ENCODE measurements at places on chromosomes 7 and 10.
A peak's percentile ranks its signal among the peaks of the same experiment; 100 is the strongest.

GRCh38 chr7:33727315-33727714 lies 178.0 kb upstream of the BMPER start:
- DNase-seq, result no peak

- DNase-seq, result no peak
Measured at GRCh38 chr7:155375337-155376277, 77.9 kb downstream of the INSIG1 start.

- no peak for DNase-seq
Measured at GRCh38 chr10:51651063-51651462, 48.3 kb downstream of the CSTF2T start.

DNA sequence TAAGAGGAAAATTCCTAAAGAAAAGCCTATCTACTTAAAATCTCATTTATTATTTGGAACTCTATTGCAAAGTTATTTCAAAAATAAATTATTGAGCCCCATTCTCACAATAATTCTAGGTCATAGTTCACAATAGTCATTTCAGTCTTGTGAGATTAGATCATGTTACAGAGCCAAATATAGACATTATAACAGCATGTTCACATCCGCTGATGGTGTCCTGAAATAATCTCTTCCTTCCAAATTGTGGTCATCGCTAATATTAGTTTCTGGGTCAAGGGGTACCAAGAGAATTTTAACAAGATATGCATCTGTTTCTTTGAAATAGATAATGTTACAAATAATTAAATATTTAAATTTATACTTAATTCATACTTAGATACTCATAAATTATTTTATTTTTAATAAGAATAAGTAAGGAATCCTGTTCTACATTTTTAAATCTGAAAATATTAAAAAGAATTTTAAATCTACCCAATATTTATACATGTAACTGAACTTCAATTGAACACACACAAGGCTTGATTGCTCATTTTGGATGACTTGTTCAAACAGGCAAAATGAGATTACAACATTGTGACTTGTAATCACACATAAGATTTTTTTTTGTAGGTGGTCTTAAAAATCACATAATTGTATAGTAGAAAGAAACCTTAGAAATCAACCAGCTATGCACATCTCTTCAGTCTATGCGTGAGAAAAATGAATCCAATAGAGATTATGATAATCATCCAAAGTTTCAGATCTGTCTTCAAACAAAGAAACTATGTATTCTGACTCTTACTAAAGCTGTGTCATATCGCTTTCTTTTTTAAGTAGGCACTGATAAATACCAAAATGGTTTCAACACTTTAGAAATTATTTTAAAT lies 13.1 kb downstream of the GNAT3 start:
- no peak for DNase-seq

GRCh38 chr7:98254951-98255610 lies 3.0 kb upstream of the TECPR1 start:
- no peak for DNase-seq

DNA sequence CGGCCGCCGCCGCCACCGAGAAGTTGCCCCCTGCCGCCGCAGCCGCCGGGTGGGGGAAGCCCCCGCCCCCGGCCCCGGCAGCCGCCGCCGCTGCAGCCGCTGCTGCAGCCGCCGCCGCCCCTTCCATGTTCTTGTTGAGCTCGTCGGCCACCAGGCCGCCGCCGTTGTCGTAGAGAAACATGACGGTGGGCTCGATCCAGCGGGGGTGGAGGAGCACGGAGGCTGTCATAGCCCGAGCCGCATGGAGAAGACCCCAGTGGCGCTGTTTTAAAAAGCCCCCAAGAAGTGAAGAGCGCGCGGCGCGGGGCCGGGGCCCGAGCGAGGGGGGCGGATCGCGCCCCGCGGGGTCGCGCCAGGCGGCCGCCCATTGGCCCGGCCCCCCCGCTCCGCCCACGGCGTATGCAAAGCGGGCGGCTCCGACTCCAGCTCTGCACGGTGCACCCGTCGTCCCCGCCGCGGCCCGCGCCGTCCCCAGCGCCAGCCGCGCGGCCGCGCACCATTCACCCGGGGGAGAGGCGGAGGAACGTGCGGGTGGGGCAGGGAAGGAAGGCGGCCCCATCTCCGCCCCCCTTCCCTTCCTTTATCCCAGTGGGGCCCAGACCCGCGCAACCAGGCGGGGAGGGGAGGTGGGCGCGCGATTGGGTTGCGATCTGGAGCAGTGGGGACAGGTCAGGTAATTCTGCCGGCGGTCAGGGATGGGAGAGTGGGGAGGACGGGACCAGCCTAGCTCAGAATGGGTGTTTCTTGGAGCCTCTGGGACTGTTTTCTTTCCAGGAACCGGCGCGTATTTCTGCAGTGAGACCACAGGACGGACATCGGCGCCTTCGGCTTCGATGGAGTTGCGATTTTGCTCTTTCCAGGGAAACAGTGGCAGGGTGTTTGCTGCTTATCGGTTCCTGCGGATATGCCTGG lies at the start of gene HOXA13:
HOXA13 (minus strand) TSS at position 243 of the 912 bp plus-strand sequence; CDS start at position 229, 14 bp downstream.
- DNase-seq, result no peak

- no peak for DNase-seq
Measured at GRCh38 chr10:33365301-33365700, 30.8 kb upstream of the NRP1 start.

- no peak for DNase-seq
Measured at GRCh38 chr7:139568813-139569490, 45.5 kb downstream of the CLEC2L start.

DNA sequence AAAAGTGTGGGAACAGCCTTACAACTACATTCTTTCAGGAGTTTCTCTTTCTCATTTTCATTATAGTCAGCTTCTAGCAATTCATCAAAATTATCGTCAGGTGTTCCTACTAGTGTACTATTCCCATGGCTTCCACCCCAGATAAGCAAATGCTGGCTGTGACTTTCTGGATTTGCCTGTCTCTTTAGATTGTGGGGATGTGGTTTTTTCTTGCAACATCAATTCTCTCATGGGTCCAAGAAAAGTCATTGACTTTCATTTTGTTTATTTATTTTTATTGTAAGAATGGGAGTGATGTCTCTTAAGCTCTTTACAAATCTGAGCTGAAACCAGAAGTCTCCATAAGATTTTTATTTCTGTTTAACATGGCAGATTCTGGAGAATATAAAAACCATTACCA lies 349.7 kb upstream of the SEMA3C start:
- no peak for DNase-seq

GRCh38 chr10:32376771-32377170 lies 29.8 kb upstream of the EPC1 start:
- DNase-seq, result no peak

DNA sequence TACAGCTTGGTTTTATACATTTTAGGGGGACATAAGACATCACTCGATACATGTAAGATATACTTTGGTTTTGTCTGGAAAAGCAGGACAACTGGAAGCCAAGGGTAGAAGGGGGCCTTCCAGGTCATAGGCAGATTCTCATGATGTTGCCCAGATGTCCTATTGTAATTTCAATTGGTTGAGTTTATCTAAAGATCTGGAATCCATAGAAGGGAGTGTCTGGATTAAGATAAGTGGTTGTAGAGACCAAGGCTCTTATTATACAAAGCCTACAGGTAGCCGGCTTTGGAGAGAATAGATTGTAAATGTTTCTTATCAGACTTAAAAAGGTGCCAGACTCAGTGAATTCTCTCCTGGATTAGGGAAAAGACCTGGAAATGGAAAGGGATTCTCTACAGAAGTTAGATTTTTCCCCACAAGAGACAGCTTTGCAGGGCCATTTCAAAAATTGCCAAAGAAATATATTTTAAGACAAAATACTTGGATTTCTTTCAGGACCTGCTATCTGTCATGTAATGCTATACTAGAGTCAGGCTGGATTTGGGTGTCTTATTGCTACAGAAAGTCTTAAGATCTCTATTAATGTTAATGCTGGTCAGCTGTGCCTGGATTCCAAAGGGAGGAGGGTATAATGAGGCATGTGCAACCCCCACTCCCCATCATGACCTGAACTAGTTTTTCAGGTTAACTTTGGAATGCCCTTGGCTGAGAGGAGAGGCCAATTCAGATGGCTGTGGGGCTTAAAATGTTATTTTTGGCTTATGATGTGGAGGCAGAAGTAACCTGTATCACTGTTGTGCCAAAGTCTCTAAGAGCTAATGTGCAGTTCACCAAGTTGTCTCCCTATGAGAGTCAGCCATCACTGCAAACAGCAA lies 511.1 kb upstream of the C7orf33 start:
- no peak for DNase-seq

DNA sequence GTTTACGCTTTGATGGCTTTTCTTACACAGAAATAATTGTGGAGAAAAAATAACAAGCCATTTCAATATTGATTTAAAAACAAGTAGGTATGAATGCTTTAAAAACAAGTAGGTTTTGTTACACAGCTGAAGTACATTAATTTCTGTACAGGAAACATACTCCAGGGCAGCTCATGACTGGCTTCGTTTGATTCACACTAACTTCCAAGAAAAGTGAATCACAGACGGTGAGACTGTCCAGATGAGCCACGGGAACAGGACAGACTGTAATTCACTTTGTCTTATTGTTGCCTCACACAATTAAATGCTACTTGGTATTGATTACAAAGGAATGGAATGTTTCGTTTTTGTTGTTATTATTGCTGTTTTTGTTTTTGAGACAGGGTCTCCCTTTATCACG lies 26.6 kb upstream of the SNX10 start:
- DNase-seq, result no peak

- no peak for DNase-seq
Measured at GRCh38 chr7:70131817-70132216, 533.5 kb downstream of the AUTS2 start.

- no peak for DNase-seq
Measured at GRCh38 chr10:32471232-32471631, 25.3 kb downstream of the CCDC7 start.

GRCh38 chr10:120715171-120715570 lies 136.0 kb upstream of the WDR11 start:
- DNase-seq, result no peak

- no peak for DNase-seq
Measured at GRCh38 chr7:155798673-155799439, 13.4 kb downstream of the SHH start.

DNA sequence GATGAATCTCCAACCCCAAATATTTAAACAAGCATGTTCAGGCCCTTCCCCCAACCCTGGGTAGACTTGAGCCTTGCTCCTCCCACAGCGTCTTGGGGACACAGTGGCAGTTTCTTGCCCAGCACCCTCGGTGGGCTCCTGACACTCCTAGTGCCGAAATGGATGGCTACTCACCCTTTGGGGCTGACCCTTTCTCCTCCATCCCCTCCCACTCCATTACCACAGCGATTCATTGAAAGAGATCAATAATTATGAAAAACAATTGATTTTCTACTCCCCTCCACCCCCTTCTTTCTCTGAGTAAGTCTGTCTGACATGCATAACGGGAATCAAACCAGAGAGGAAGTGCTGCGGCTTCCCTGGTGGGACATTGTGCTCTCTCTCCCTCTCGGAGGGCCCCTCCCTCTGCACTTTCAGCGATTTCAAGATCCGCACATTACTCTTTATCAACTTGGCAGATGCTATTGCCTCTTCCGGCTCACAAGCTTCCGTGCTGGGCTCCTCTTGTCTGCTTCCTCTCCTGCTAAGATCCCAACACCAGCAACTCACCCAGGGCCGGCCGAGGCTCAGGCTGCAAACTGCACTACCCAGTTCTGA lies 79.0 kb upstream of the PLXNA4 start:
- DNase-seq, result peak; percentile 52

- DNase-seq, result peak; percentile 48
Measured at GRCh38 chr10:112471878-112472487, 25.0 kb downstream of the VTI1A start.

DNA sequence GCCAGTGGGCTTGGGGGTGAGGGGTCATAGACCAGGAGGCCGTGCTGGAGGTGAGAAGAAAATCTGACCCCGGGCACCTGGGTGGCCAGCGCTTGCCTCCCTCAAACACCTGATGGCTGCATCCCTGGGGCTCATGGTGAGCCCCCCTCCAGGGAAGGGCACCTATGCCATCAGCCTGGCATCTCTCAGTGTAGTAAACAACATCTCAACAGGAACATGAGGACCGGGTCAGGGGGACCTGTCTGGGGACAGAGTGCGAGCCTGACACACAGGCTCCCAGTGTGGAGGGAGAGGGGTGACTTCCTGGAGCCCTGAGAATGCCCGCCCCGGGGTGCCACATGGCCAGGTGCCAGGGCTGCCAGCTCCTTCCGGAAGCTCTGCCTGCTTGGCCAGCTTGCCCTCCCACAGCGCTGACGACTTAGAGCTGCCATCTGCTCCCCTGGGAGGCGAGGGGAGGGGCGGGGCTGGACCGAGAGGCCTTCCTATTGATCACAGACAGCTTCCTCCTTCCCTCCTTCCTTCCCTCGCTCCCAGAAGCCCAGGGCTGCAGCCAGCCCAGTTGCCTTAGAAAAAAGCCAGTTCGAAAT lies 12.3 kb downstream of the STX1A start:
- peak; percentile 45 for DNase-seq

DNA sequence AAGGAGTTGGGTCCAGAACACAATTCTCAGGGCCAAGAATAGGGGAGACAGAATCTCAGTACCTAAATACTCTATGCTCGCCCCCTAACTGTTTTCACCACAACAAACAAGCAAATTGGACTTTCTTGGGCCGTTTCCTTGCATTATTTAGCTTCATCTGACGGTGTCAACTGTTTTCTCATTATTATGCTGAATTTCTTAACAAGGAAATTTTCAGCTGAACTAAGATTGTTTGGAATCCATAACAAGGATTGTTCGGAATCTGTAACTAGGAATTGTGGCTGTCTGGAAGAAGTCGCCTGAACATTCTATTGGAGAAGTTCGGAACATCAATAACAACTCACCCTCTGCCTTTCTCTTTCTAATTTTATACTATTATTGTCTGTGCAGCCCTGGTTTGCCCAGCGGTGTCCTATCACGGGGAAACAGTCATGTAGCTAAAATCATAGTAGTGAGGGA lies 15.5 kb upstream of the DLX6 start:
- no peak for DNase-seq

GRCh38 chr7:80060218-80060806 lies 74.3 kb upstream of the GNAI1 start:
- DNase-seq, result no peak

DNA sequence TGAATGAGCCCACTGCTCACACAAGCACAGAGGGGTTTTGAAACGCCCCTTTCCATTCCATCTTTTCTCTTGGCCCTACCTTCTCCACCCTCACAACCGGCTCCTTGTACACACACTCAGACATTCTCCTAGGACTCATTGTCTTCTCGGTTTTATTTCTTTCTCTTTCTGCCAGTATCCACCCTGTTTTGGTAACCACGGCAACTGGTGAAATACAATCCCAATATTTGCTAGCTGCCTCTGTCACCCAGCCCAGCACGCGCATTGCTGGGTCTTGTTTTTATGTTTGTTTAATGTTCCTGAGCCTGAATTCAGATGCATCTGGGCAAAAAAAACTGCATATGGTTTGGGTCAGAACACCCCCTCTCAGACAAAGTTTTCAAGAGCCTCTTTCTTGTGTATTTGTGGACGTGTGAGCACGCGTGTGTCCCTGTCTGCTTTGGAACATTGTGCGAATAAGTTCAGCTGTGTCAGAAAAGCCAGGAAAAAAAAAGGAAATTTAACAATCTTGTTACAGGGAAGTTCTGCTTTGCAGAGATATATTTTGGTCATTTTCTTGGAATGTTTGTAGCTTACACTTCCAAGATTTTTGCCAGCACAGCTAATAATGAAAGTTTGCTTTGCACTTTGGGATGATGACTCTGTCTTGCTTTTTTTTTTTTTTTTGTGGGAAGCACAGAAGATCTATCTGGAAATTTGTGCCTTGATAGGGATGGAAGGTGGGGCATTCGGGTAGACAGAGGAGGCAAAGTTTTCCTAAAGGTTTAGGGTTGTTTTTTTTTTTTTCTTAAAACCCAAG lies 225.9 kb downstream of the TRIL start:
- no peak for DNase-seq

GRCh38 chr10:5089865-5090264 lies 4.3 kb upstream of the AKR1C3 start:
- DNase-seq, result no peak

- DNase-seq, result no peak
Measured at GRCh38 chr7:112414855-112415490, 35.3 kb upstream of the IFRD1 start.
